ENCODE measurements at places on chromosomes 11 and 22. TPM values are rescaled to one million over a fixed set of nuclear protein-coding genes. Genes with fewer than 3 reads are reported as not detected.

DNA sequence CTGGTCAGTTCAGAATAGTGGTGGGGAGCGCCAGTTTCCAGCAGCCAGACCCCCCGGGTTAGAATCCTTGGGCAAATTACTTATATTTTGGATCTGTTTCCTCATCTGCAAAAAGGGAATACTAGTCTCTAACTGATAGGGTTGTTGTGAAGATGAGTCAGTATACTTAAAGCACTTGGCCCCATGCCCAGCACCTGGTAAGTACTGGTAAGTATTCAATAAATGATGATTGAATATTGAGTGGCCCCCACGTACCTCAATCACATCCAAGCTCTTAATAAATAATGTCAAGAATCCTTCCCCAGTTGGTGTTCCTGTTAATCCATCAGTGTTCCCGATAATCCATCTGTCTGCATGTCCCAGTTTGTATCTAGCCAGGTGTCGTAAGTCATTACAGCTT, 12.1 kb downstream of the ACP2 start:
- peak; percentile 49 for DNase-seq

GRCh38 chr22:25726241-25726640, 15.7 kb upstream of the MYO18B start:
- peak; percentile 14 for DNase-seq

CASP4 gene
- 217 TPM for polyA plus RNA-seq

- DNase-seq, result no peak
Measured at GRCh38 chr22:28015676-28016601, 96.9 kb upstream of the PITPNB start.

DNA sequence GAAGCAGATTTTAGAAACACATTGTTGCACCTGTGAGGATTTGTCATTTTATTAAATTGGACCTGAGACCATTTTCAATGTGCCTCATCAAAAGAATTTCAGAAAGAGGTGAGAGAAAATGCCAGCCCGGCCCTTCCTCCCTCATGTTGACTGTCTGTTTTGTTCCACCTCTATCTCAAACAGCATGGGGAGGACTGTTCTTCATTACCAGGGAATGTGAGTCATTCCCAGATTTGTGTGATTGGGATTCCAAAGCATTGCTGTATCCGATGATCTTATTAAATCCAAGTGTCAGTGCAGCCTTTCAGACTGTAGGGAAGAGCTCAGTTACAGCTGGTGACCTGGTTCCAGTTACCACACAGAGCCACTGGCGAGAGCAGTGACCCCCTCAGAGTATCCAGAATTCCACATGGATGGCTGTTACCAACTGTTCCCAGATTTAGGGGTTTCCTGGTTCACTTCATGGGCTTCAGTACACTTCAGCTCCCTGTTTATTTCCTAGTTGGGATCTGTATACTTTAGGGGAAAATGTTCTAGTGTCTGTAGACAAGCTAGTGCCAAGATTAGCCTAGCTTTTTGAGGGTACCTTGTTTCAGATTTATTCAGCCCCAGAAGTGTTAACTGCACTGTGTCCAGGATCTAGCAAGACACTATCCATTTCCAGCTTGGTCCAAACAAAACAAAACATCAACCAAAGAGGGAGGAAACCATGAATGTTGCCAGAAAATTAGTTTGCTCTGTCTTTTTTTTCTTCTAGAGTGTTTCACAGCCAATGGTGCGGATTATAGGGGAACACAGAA, 20.9 kb downstream of the KREMEN1 start:
- peak; percentile 78 for DNase-seq

DNA sequence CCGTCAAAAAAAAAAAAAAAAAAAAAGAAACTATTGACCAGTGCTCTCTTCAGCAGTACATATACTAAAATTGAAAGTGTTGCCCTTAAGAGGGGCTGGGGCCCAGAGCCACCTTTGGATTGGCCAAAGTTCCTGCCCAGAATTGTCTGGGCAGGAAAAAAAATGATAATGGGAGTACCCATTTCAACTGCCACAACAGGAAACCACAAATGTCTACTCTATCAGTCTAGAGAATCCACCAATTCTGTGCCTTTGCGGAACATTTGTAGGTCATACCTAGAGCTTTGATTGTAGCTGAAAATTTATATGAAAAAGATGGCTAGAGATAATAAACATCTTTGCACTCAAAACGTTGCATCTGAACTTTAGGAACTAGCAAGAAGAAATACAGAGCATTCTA, 69.4 kb downstream of the FAM76B start:
- DNase-seq, result no peak

Measured in fibroblast of lung (primary cell).